ENCODE measurements at places on chromosomes 1 and 21. TPM values are rescaled to one million over a fixed set of nuclear protein-coding genes. Genes with fewer than 3 reads are reported as not detected.

DNA sequence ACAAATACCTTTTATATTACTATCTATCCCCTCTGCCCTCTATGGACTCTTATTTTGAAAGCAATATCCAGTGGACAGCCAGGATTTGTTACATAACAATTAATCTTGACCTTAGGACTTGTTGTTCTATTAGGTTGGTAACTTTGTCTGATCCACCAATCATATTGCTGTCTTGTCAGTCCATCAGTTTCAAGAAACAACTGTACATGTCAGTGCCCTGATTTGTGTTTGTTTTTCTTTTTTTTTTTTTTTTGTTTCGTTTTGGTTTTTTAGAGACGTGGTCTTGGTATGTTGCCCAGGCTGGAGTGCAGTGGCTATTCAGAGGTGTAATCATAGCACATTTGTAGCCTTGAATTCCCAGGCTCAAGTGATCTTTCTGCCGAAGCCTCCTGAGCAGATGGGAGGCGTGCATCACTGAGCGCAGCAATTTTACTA lies 1.5 kb upstream of the SCP2 start:
- peak; percentile 51 for DNase-seq

GRCh38 chr1:205928317-205928716 lies 14.9 kb downstream of the SLC26A9 start:
- no peak for DNase-seq

- DNase-seq = no peak
These were observed 22.8 kb upstream of the ABCA4 start for GRCh38 chr1:94143809-94144176.

DNA sequence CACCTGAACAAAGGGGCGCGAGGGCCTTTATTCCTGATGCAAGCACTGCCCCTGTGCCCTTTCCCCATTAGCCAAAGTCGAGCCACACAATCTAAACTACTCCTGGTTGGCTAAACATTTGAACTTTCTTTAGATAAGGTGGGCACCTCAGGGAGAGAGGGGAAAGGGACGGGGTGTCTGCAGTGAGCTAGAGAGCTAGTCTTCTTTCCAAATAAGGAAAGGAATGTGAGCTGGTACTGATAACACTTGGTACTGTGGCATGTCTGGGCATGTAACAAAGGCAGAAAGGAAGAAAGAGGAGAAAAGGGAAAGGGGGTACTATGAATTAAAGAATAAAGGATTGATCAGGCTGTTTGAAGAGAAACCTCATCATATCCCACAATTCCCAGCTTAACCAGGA lies 62.8 kb downstream of the OVGP1 start:
- no peak for DNase-seq

The LRRC7 gene
- 0.37 TPM for polyA plus RNA-seq

DNA sequence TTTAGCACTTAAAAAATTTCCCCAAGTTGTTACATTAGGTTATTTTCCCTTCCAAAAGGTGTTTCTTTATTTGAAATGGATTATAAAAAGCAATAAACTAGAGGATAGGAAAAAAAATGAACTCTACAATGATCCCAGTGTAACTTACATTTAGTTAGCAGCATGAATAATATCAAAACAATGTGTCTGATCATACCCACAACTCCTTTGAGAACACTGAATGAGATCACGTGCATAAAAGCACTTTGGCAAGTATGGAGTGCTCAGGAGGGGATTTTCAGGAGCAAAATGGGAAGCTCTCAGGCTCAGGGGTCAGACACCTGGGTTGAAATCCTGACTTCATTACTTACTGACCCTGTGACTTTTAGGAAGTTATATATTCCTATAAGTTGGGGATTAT lies 369.7 kb upstream of the PROX1 start:
- DNase-seq = no peak

GRCh38 chr1:21955501-21956281 lies 18.6 kb upstream of the HSPG2 start:
- DNase-seq = no peak

DNA sequence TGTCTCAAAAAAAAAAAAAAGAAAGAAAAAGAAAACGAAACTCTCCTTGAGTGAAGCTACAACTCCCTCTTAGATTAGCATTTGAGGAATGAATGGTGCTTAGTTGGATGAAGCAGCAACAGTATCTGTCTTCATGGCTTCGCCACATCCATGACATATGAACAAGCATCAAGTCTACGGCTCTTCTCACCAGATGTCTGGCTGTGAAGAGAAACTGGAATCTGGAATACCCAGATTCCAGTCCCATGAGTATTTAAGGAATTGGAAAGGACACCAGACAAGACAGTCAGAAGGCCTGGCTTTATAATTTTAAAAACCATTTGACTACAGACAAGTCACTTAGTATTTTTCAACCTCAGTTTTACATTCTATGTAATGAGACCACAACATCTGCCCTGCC lies 38.0 kb upstream of the TADA1 start:
- DNase-seq = no peak

GRCh38 chr1:220375715-220376114 lies 103.5 kb upstream of the RAB3GAP2 start:
- no peak for DNase-seq

The HMGN2 gene
- polyA plus RNA-seq = 413 TPM

The NDUFV3 gene
- polyA plus RNA-seq = 37.0 TPM

- no peak for DNase-seq
These were observed 22.4 kb downstream of the CFHR4 start for GRCh38 chr1:196910215-196910614.

The NEGR1 gene
- 3.0 TPM for polyA plus RNA-seq

GRCh38 chr1:11784256-11784992 lies 21.3 kb downstream of the MTHFR start:
- DNase-seq = no peak

GRCh38 chr1:162391790-162392563 lies 10.4 kb downstream of the C1orf226 start:
- no peak for DNase-seq

DNA sequence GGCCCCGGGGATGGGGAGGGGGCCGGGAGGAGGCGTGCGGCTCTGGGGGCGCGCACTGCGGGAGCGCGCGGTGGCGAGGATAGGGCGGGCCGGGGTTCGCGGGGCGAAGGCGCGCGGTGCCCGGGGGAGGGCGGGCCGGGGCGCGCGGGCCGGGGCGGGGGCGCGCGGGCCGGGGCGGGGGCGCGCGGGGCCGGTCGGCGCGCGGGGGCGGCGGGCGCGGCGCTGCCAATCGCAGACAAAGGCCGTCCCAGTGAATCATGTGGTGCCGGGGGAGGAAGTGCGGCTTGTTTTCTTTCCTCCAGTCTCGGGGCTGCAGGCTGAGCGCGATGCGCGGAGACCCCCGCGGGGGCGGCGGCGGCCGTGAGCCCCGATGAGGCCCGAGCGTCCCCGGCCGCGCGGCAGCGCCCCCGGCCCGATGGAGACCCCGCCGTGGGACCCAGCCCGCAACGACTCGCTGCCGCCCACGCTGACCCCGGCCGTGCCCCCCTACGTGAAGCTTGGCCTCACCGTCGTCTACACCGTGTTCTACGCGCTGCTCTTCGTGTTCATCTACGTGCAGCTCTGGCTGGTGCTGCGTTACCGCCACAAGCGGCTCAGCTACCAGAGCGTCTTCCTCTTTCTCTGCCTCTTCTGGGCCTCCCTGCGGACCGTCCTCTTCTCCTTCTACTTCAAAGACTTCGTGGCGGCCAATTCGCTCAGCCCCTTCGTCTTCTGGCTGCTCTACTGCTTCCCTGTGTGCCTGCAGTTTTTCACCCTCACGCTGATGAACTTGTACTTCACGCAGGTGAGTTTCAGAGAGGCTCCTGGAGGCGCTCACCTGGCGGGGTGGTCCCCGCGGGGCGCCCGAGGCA lies at the start of gene GPR137B:
Gene GPR137B, plus strand, starts transcription at position 287 of the 851 bp plus-strand sequence. Its CDS starts 84 bp downstream, at position 371.
- DNase-seq = peak; percentile 82

DNA sequence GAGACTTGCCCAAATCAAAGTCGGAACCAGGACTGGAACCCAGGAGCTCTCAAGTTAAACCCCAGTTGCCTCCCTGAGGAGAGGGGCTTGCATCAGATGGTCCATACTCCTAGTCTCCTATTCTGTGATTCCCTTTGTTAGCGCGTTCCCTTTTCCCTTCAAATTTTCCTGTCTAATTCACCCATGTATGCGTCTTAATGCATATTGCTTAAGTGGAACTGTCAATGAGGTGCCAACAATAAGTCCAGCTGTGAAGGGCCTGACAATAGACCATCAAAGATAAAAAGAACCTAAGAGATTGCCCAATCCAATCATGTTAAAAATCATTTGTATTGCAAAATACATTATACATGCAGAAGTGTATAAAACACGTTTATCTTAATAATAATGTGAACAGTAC lies 634 bp upstream of the SPATA6 start:
- DNase-seq = no peak

The BMP8B gene
- 0.34 TPM for polyA plus RNA-seq

The TSPEAR gene
- 0.09 TPM for polyA plus RNA-seq

DNA sequence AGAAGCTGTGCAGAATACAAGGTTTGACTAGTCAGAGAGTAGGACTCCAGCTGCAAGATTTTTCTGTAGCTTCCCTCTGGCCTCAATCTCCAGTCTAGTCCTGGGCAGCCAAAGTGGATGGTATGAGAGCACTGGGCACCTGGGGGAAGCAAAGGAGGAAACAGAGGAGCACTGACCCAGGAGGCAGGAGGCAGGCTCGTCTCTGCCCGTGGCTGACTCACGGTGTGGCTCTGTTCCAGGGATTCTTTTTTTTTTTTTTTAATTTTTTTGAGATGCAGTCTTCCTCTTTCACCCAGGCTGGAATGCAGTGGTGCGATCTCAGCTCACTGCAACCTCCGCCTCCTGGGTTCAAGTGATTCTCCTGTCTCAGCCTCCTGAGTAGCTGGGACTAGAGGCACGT lies 4.1 kb upstream of the NPPB start:
- no peak for DNase-seq

The MROH9 gene
- polyA plus RNA-seq = not detected

GRCh38 chr1:116289193-116289592 lies 83.9 kb upstream of the ATP1A1 start:
- no peak for DNase-seq

The SHISAL2A gene
- not detected for polyA plus RNA-seq

DNA sequence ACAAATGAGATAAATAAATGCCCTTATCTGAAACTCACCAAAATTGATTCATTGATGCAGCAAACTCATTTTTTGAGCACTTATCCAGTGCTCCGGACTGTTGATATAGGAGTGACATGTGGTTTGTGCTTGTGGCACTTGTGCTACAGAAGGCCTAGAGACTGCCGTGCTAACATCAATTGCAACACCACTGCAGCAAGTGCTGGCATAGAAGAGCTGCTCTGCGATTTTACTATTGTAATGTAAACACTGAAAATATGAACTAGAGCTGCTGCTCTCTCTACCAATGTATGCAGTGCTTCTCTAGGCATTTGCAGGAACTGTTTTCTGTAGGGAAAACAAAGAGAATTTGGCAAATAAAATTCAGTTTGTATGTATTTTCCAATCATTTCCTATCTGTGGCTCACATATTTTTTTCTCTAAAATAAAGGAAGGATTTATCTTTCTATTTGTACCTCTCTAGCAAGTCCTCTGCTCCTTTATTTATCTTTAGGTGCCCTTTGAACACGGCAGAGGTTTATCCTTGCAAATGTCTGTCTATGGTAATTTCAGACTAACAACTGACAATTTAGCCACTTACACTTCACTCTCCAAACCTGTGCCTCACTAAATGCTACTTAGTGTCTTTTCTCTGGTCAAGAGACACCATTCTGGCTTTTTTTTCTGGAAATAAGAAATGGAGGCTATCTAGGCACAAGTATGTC lies 409.5 kb upstream of the ADGRL2 start:
- no peak for DNase-seq

- peak; percentile 31 for DNase-seq
These were observed 121.9 kb downstream of the CAMTA1 start for GRCh38 chr1:6907201-6907600.

DNA sequence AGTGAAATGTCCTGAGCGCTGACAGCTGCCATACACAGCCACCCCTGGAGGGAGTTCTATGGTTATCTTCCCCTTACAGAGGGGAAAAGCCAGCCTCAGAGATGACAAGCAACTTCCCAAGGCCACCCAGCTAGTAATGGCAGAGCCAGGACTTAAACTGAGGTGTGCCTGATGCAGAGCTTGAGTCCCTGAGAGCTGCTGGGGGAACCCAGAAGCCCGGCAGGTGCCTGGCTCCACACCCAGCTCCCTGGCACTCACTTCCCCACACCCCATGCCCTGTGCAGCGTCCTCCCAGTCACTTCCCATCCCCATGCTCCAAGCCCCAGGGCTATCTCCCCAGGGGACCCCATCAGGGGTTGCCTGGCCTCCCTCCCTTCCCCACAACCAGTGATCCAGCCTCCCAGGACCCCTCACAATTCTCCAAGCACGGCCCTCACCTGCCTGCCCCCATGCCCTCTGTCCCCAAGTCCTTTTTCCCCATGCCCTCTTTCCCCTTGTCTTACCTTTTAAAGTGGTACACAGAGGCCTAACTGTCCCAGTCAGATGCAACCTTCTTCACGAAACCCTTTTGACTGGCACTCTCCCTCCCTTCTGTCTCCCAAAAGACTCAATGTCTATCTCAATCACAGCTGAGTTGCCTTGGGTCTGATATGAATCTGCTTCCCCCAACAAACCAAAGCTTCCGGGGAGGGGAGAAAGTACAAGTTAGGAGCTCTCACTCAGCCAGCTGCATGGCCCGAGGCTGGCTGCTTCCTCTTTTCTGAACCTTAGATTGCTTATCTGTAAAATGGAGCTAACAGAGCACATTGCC lies 39.8 kb upstream of the LRP8 start:
- peak; percentile 6 for DNase-seq

The DCST1 gene
- not detected for polyA plus RNA-seq

DNA sequence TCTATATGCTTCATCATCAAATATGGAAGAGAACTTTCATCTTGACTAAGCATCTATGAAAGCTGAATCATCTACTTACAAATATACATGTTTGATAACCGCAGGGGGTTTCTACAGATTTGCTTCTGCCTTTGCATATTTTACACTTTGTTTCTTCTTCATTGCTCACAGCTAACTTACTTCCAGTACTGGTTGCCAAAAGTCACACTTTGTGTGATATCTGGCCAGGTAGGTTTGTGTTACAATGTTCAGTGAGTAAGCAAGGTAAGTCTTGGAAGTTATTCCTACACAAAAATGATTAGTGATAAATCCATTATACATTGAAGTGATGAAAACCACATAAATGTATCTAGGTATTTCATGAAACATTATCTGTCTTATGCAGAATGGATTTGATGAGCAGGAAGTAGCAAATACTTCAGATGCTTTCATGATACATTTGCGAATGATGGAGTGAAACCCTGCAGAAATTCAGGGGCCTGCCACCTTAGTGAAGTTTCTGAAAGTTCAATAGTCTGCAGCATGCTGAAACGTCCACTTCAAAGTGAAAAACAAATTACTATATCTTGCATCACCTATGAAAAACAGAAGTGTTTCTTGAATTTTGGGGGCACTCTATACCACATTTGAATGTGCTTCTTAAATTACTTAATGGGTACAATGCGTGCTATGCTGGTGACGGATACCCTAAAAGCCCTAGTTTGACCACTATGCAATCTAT lies 187.3 kb downstream of the ATP6V1G3 start:
- DNase-seq = no peak
